NCI-H1105 (cell line): ENCODE measurements at places on chromosomes 4 and X.

- no peak for DNase-seq
Measured at GRCh38 chr4:64564126-64564525, 154.9 kb upstream of the TECRL start.

GRCh38 chr4:121421594-121421993 is 40.8 kb upstream of the QRFPR start:
- no peak for DNase-seq

DNA sequence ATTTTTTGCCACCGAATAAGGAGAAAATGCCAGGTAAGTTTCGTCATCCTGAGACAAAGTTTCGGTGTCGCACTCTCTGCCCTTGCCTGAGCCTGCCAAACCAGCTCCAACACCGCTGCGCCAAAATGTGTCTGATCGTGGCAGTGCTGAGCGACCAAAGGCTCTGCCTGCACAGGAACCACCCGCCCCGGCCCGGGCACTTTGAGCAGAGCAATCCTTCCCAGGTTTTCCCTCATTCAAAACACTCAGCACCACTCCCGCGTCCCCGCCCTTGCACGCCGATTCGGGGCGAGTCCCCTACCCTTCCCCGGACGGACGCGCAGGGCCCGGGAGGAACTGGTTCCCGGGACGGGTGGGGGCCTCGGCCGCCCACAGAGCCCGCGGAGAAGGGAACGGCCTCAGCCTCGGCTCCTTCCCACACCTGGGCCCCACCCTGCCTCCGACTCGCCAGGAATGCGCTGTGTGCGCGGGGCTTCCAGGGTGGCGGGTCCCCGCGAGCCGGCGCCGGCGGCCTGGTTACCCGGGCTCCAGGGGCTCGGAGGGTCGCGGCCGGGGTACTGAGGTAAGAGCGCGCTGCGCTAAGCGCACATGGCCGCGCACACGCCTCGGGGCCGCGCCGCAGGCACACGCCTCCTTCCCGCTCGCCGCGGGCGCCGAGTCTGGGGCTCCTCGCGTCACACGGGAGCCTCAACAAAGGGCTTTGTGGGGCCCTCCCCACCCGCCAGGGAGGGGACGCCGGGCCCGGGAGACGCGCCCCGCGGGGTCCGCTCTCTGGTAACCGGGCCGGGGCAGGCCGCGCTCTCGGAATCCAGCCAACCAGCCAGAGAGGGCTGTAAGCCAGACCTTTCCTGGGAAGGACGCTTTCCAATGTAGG is at the start of gene C4orf36:
C4orf36 (minus strand) TSS at position 661 of the 874 bp plus-strand sequence. CDS start 902 bp downstream, outside the sequence.
- peak; percentile 62 for DNase-seq

GRCh38 chrX:46407753-46408130 is 137.5 kb downstream of the ZNF674 start:
- no peak for DNase-seq
